ENCODE measurements at places on chromosomes 4 and X. TPM values are rescaled to one million over a fixed set of nuclear protein-coding genes. Genes with fewer than 3 reads are reported as not detected.

ERVMER34-1 gene
- 6.2 TPM for total RNA-seq

- no peaks in the 10 kb centered on the region for H3K27me3 ChIP-seq
- no peaks in the 10 kb centered on the region for H3K36me3 ChIP-seq
- no peak overlapping the region for H3K27ac ChIP-seq
- DNase-seq = peak; percentile 68
Measured at GRCh38 chr4:121192480-121192879, 28.4 kb upstream of the TNIP3 start.

DNA sequence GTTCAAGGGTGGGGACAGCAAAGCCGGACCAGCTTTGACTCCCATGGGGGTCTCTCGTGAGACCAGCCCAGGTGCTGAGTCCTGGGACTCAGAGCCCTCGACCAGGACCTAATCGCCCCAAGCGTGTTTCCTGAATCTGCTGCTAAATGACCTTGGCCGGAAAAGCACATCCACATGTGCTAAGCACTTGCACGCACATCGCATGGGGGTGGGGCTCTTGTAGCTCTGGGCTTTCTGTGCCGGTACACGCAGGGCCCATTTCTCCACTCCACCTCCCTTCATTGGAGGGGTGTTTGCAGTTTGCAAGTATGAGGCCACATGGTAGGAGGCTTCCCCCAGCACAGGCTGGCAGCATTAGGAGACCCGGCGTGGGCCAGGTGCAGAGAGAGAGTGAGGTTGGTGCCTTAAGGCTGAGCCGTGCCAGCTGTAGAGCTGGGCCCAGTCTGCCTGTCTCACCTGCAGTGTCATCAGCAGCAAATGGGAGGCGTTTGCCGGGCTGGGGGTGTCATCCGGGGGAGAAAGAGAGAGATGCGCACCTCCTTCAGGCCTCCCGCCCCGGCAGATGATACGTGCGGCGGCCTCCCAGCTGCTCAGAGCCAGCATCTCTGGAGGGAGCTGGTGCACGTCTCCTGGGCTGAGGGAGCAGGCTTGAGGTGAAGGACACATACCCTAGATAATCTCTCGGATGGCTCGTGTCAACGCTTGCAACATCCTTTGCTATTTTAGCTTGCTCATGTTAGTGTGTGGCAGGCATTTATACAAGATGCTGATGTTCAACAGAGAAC lies 45.2 kb upstream of the CLCN4 start:
- DNase-seq = no peak
- no peak overlapping the region for H3K27ac ChIP-seq
- H3K36me3 ChIP-seq = no peaks in the 10 kb centered on the region
- no peaks in the 10 kb centered on the region for H3K27me3 ChIP-seq

- H3K27me3 ChIP-seq = peaks cover 18% of the 10 kb centered on the region
- no peaks in the 10 kb centered on the region for H3K36me3 ChIP-seq
- H3K4me1 ChIP-seq = no peaks in the 10 kb centered on the region
- no peak for DNase-seq
Measured at GRCh38 chr4:181982437-181982836, 260.8 kb upstream of the TENM3 start.

GRCh38 chr4:39062770-39063097 lies 702 bp downstream of the KLHL5 start:
- no peaks in the 10 kb centered on the region for H3K27me3 ChIP-seq
- H3K36me3 ChIP-seq = no peaks in the 10 kb centered on the region
- no peak overlapping the region for H3K4me3 ChIP-seq
- no peak for DNase-seq

DNA sequence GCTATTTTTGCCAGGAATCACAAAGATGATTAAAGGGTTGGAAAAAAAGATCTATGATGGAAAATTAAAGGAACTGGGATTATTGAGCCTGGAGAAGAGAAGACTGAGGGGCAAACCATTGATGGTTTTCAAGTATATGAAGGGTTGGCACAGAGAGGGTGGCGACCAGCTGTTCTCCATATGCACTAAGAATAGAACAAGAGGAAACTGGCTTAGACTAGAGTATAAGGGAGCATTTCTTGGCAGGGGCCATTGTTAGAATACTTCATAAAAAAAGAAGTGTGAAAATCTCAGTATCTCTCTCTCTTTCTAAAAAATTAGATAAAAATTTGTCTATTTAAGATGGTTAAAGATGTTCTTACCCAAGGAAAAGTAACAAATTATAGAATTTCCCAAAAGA lies 75.1 kb downstream of the NPNT start:
- H3K27ac ChIP-seq = no peak overlapping the region
- no peaks in the 10 kb centered on the region for H3K36me3 ChIP-seq
- DNase-seq = no peak
- H3K4me3 ChIP-seq = no peak overlapping the region
- H3K27me3 ChIP-seq = no peaks in the 10 kb centered on the region
- H3K4me1 ChIP-seq = peaks cover 8% of the 10 kb centered on the region

GRCh38 chr4:68570122-68570507 lies 6.0 kb downstream of the UGT2B17 start:
- no peaks in the 10 kb centered on the region for H3K36me3 ChIP-seq
- no peaks in the 10 kb centered on the region for H3K27me3 ChIP-seq
- H3K4me1 ChIP-seq = peaks cover 3% of the 10 kb centered on the region

DNA sequence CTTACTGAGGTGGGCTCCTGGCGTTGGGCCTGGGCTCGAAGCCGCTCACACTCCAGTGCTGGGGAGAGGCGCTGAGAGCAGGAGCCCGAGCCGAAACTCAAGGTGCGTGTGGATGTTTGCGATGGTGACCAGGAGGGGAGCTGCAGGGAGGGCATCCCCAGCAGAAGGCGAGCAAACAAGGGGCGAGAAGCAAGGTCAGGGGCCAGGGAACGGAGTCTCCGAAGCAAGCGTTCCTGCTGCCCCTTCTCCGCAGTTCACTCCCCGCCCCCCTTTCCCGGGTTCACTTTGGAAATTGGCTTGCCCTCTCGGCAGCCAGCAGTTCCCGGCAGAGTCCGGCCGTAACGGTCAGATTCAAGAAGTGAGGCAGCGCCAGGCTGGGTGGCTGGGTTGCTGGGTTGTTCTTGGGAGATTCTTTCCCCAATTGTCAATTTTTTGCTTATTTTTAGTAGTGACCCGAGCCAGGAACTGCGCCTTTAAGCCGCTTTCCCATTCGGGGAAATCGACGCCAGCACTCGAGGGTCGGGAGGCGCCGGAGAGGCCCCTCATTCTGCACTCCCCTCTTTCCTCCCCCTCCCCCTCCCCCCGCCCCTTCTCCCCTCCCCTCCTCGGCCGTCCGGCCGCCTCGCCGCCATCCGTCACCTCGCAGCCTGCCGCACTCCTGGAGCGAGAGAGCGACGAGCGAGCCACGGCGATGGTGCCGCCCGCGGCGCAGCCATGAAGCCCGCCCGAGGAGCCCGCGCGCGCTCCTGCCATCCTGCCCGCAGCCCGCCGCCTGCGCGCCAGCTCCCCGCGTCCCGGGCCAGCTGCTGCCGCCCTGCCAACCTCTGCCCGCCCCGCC lies at the start of gene FRMPD3:
Gene FRMPD3 (plus strand): TSS at position 655 of the 838 bp plus-strand sequence. CDS start 76,937 bp downstream, outside the sequence.
- peak within 1 kb of the TSS; percentile 52 for H3K4me3 ChIP-seq
- H3K36me3 ChIP-seq = peaks cover 6% of the 10 kb centered on the region
- no peaks in the 10 kb centered on the region for H3K4me1 ChIP-seq
- peak; percentile 24 for DNase-seq

LRIT3 gene
- total RNA-seq = 0.22 TPM

CT83 gene
- total RNA-seq = not detected

GRCh38 chr4:40187386-40187906 lies 9.4 kb upstream of the RHOH start:
- H3K4me3 ChIP-seq = no peak overlapping the region
- peaks cover 7% of the 10 kb centered on the region for H3K36me3 ChIP-seq
- no peak for DNase-seq
- H3K4me1 ChIP-seq = peaks cover 17% of the 10 kb centered on the region

SATL1 gene
- not detected for total RNA-seq

PAPSS1 gene
- total RNA-seq = 63.9 TPM

DNA sequence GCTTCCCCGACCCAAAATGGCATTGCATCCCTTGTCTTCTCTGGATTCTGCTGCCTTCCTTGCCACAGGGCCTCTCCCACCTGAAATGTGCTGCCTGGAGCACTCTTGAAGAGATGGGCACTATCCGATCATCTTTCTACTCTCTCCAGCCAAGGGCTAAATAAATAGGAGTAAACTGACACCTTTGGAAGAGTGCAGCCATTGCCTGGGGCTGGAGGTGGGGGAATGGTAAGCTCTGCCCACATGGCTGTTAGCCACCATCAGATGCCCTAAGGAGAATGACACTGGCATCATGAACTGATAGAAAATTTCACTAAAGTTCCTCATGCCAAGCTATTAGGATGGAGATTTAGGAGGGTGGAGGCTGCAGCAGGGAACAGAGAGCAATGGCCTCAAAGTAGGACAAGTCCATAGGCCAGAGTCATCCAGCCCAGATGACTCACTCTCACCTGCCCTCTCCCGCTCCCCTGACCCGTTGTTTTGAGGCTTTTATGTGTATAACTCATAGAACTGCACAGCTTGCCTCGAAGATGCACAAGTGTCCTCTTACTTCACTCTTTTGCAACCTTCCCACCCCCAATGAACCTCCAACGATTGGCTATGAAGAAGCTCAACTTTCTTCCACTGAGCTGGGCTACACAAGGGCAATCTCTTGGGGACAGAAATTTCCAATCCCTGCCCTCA lies 822 bp upstream of the PFKFB1 start:
- H3K27me3 ChIP-seq = peaks cover 55% of the 10 kb centered on the region
- no peak overlapping the region for H3K4me3 ChIP-seq
- no peak overlapping the region for H3K27ac ChIP-seq
- H3K4me1 ChIP-seq = no peaks in the 10 kb centered on the region

SPANXA1 gene
- not detected for total RNA-seq

GRCh38 chr4:95850161-95850560 lies 10.3 kb downstream of the PDHA2 start:
- no peaks in the 10 kb centered on the region for H3K4me1 ChIP-seq
- H3K27ac ChIP-seq = no peak overlapping the region
- no peak overlapping the region for H3K4me3 ChIP-seq
- DNase-seq = no peak
- H3K27me3 ChIP-seq = no peaks in the 10 kb centered on the region
- no peaks in the 10 kb centered on the region for H3K36me3 ChIP-seq

GRCh38 chrX:23817979-23818336 lies 35.0 kb downstream of the SAT1 start:
- H3K36me3 ChIP-seq = no peaks in the 10 kb centered on the region
- H3K27ac ChIP-seq = no peak overlapping the region
- no peak for DNase-seq
- H3K4me3 ChIP-seq = no peak overlapping the region
- H3K4me1 ChIP-seq = peaks cover 6% of the 10 kb centered on the region

DNA sequence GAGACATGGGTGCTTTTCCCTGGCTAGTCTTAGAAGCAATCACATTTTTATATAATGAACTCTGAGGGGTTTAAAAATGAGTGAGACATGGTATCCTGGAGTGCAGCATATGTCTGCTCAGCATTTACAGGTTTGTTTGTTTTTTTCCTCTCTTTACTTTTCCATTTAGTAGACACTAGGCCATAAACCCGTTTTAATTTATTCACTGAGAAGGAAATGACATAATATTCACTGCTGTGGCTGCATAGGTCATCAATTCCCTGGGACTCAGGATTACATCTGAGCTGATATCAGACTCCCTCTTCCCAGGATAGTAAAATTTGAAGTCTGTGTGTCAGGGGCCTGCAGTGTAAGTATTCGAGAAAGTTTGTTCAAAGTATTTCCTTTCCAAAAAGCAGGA lies 178.9 kb upstream of the SPRY1 start:
- no peaks in the 10 kb centered on the region for H3K36me3 ChIP-seq
- H3K27ac ChIP-seq = no peak overlapping the region
- H3K4me1 ChIP-seq = no peaks in the 10 kb centered on the region
- no peak for DNase-seq

Data from MCF 10A (cell line).